ENCODE measurements at places on chromosomes 13 and 19.

- DNase-seq: peak; percentile 50
Measured at GRCh38 chr19:31715249-31715945, 366.2 kb upstream of the TSHZ3 start.

- DNase-seq: no peak
Measured at GRCh38 chr13:43489233-43489632, 297.5 kb downstream of the ENOX1 start.

DNA sequence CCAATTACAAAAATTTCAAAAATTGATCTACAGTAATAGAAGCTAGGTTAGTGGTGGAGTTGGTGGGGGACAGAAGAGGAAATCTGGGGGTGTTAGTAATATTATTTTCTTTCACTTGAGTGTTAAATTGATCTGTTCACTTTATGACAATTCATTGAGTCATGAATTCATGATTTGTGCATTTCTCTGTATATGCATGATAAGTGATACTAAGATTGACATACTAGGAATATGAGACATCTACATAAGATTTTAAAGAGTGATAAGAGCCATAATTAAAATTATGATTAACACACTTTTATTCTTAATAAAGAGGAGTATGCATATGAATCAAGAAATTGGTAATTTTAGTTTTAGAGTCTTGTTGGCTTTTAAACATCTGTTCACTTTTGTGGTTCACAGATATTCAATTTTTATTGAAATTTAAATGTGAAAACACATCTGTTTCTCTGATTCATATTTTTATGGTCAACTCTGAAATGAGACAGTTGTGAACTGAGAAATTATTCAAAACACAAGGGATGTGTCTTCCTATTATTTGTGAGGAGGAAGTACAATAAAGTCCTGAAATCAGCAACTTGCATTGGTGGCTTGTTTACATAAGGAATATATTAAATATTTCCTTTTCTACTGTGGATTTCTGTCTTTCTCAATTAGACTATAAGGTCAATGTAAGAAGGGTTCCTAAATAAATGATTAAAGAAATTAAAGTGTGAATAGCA lies 196.5 kb downstream of the ITGBL1 start:
- no peak for DNase-seq

- DNase-seq: peak; percentile 40
Measured at GRCh38 chr19:40139533-40140287, 49.0 kb upstream of the ZNF780A start.

DNA sequence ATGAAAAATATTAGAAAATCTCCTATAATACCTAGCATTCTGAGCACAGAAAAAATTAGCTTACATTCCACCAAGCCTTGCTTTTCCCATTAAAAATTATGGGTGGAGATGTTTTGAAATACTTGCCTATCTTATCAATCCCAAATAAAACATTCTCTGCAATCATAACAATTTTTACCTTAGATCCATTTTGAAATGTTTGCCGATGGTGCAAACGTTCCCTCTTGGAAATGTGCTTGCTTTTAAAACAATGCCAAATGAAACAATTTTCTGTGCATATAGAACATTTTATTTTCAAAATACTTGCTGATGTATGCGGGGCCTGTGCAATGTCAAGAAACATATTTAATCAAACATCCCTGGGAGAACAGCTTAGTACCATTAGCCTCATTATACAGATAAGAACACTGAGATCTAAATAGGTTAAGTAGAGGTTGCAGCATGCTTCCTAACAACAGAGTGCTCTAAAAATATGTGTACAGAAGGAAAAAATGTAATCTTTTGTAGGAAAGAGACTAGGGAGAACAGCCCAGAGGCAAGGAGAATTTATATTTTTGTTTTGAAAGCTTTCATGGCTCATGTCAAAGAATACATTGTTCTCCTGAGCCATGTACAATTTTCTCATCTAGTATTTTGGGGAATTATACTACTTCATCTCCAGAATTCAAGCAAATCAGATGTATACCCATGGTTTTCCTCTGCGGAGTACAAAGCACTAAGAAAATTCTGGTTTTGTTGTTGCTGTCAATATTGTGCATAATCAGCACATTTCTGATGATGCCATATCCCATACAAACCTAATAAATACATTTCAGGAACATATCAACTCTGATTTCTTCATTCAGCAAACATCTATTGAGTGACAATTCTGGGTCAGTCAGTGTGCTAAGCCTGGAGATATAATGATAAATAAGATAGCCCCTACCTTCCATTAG lies 25.9 kb upstream of the FNDC3A start:
- no peak for DNase-seq

GRCh38 chr19:1620502-1620901 lies 15.2 kb upstream of the UQCR11 start:
- DNase-seq: no peak

- no peak for DNase-seq
Measured at GRCh38 chr19:6743714-6744380, 4.4 kb downstream of the TRIP10 start.

DNA sequence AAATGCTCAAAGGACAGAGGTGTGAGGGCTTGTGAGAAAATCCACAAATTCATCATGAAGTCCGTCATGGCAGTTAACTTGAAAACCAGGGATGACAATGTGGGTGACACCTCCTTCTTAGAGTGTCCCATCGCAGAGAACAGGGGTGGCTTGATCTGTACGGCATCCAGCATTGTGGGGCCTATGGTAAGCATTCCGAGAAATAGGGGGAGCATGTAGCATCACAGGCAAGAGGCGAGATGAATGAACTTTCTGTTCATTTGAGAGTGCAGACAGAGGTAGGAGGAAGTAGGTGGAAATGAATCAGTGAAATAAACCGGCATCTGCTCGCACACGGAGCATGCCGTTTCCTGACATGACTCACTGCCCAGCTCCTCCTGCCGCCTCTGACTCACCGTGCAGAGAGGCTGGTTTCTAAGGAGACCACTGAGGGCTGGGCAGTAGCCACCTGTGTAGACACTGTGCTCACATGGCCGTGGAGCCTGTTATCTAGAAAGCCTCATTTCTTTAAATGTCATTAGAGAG lies 339.0 kb downstream of the RFC3 start:
- peak; percentile 78 for DNase-seq

DNA sequence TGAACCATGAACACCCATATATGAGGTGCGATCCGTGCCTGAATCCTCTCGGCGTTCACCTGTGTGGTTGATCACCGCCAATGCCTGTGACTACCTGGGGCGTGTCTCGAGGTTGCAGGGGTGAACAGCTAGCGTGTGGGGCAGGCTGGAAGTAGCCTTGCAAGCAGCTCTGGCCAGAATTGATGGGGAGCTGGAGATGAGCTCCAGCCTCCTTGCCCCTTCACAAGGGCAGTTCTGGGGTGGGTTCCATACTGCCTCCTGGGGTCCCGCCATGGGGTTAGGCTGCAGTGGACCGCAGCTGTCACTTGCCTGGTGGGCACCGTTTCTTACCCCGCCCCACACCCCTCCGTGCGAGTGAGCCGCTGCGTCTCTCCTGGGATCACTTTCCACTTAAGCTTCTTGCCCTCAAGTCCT lies 154.5 kb upstream of the SOX1 start:
- DNase-seq: no peak

- DNase-seq: no peak
Measured at GRCh38 chr13:46567671-46568070, 14.7 kb downstream of the LRCH1 start.

- no peak for DNase-seq
Measured at GRCh38 chr13:40697711-40698110, 31.3 kb upstream of the FOXO1 start.

DNA sequence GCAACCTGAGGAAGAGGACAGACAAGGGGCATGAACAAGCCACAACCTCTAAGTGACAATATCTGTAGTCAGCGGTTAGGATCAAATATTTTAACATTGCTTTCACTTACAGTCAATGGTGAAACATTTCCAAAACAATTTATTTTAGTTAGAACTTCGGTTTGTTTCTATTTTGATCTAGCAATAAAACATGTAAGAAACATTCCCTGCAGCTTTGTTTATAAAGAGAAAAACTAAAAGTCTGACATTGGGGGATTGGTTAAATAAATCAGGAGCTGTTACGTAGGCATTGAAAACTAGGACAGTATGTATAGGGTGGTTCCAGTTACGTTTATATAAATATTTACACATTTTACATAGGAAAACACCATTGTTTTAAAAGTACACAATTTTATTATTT lies 3.4 kb downstream of the URI1 start:
- no peak for DNase-seq

- DNase-seq: no peak
Measured at GRCh38 chr13:71624653-71625600, 242.1 kb downstream of the DACH1 start.
